Activated T-helper 2 cell treated with anti-CD3 and anti-CD28 coated beads, Interferon-gamma antibody, Interleukin-2, Interleukin-4, amounts not matched to agents 10 μg/mL and 5 μg/mL and 100 μg/mL, durations not matched to agents 14 hours and 24 hours and 36 hours (primary cell): ENCODE measurements at places on chromosomes 7 and 10. TPM values are rescaled to one million over a fixed set of nuclear protein-coding genes. Genes with fewer than 3 reads are reported as not detected.

DNA sequence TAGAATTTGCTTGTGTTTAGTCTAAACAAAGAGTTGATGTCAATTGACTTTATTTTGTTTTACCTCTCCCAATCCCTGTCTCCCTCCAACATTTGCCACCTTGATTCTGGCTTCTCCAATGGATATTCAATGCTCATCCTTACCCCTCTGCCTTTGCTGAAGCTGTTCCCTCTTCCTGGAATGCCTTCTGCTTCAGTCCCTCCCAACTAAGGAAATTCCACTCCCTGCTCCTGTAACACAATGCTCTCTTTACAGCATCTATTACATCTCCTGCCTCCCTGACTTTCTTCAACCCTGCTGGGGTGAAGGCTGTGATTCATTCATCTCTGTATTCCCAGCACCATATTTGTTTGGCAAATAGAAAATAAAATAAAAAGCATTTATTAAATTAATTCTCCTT, 34.5 kb upstream of the TAC1 start:
- H3K27me3 ChIP-seq = no peaks in the 10 kb centered on the region
- H3K4me1 ChIP-seq = no peaks in the 10 kb centered on the region
- DNase-seq = no peak
- H3K36me3 ChIP-seq = no peaks in the 10 kb centered on the region
- H3K27ac ChIP-seq = no peak overlapping the region

DNA sequence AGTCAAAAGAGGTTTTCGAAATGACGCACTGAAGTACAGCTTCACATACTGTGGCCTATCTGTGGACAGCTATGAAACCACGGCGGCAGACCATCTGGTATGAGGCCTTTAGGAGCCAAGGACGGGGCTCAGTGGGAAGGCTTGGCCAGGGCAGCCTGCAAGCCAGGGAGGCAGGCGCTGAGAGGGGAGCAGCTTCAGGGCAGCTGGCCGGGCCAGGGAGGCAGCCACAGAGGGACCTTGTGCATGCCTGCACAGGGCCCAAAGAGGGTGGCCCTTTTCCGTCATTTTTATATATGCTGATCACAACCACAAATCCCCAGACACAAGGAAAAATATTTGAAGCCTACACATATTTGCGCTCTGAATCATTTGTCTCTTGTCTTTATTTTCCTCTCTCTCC, 13.5 kb downstream of the CALD1 start:
- no peaks in the 10 kb centered on the region for H3K4me1 ChIP-seq
- no peak overlapping the region for H3K27ac ChIP-seq
- no peak overlapping the region for H3K4me3 ChIP-seq
- peaks cover 5% of the 10 kb centered on the region for H3K36me3 ChIP-seq
- DNase-seq = no peak

The CYP2C19 gene
- not detected in 2 replicates for total RNA-seq

DNA sequence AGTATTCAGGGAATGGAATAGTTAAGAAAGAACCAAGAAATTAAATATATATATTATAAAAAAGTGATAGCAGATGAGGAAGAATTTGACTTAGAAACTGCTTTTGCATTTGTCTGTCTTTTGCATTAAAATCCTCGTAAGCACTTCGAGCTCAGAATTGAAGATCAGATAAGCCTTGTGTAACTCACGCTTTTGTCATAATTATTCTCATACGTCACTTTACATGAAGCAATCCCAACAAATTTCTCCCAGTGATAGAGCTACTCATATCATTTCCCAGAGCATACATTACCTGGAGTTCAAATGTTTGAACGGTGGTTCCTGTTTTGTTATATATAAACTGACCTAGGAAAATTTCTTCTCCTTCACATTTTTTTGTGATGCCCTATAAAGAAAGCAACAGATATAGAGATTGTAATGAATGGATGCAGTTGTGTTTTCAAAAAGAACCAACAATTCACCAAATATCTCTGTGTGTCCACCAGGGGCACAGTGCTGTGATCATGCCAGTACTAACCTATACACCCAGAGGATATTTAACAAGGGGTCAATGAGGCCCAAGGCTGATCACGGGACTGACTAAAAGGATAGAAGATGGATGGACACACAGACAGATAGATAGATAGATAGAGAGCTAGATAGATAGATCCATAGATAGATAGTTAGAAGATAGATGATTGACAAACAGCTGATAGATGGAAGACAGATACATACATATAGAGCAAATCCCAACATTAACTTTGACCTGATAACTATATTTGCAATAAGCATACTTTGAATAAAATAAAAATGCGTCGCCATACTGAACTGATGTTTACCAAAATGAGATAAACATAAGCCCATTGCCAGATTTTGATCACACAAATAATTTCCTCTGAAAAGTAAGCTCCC, 9.3 kb upstream of the HUS1 start:
- peaks cover 20% of the 10 kb centered on the region for H3K4me1 ChIP-seq
- H3K36me3 ChIP-seq = no peaks in the 10 kb centered on the region
- no peak overlapping the region for H3K4me3 ChIP-seq

The DLG5 gene
- 6.7 and 7.8 TPM in 2 replicates for total RNA-seq

DNA sequence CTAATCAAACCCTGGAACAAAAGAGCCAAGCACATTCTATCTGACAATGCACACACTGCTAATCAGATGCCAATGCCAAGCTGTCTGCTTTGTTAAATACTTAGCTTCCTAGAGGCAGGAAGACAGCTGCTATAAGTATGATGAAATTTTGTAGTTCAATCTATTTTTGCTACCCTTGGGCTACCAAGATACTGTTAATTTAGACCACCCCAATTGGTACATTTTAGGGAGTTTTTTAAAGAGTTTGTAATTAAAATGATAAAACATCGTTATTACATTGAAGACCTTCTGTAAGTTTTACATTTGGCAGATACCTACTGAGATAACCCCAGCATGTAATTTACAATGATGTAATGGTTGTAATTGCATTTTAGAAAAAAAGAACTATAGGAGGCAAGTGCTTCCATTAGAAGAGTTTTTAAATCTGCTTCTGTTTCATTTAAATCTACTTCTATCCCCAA, 268.5 kb downstream of the ADK start:
- no peak overlapping the region for H3K27ac ChIP-seq
- DNase-seq = no peak
- peaks cover under 1% of the 10 kb centered on the region for H3K36me3 ChIP-seq
- no peak overlapping the region for H3K4me3 ChIP-seq
- no peaks in the 10 kb centered on the region for H3K27me3 ChIP-seq

The TRIM74 gene
- total RNA-seq = 0.43 and 0.69 TPM in 2 replicates

- DNase-seq = no peak
- H3K4me1 ChIP-seq = no peaks in the 10 kb centered on the region
- H3K36me3 ChIP-seq = no peaks in the 10 kb centered on the region
- no peak overlapping the region for H3K27ac ChIP-seq
- no peaks in the 10 kb centered on the region for H3K27me3 ChIP-seq
These were observed 151.5 kb downstream of the LRRTM3 start for GRCh38 chr10:67077376-67077775.

The GRID1 gene
- total RNA-seq = not detected in 2 replicates

DNA sequence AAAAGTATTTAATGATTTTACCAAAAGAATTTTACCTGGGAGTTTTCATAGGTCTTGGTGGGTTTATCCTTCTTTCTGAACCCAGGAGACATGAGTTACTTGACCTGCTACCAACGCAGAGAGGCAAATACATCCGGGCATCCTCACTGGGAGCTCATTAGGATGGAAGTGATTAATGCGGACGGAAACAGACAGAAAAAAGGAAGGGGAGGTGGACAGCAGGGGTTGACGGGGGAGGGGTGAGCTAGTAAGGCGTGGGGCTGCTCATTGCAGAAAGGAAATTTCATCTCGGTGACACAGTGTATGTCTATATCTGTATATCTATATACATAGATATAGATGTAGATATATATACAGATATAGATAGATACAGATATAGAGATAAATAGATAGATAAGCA, 408.2 kb upstream of the ADARB2 start:
- H3K4me1 ChIP-seq = no peaks in the 10 kb centered on the region
- no peak overlapping the region for H3K27ac ChIP-seq

GRCh38 chr10:70335246-70335613, 47.2 kb downstream of the LRRC20 start:
- H3K36me3 ChIP-seq = peaks cover 32% of the 10 kb centered on the region
- no peak for DNase-seq
- peaks cover 17% of the 10 kb centered on the region for H3K4me1 ChIP-seq

GRCh38 chr10:110013630-110014293, 6.0 kb downstream of the ADD3 start:
- H3K36me3 ChIP-seq = peaks cover 7% of the 10 kb centered on the region
- no peak for DNase-seq
- H3K27ac ChIP-seq = peak overlapping the region; percentile 55

- H3K4me1 ChIP-seq = peaks cover 41% of the 10 kb centered on the region
- no peak overlapping the region for H3K4me3 ChIP-seq
- no peak overlapping the region for H3K27ac ChIP-seq
- H3K36me3 ChIP-seq = peaks cover 70% of the 10 kb centered on the region
- no peak for DNase-seq
These were observed 27.0 kb upstream of the FAM170B start for GRCh38 chr10:49160814-49161213.

- H3K27ac ChIP-seq = no peak overlapping the region
- peaks cover 4% of the 10 kb centered on the region for H3K36me3 ChIP-seq
- peaks cover 16% of the 10 kb centered on the region for H3K27me3 ChIP-seq
- no peak for DNase-seq
These were observed 6.7 kb downstream of the GSDME start for GRCh38 chr7:24750441-24751055.

The ZNF503 gene
- 0.30 and 0.34 TPM in 2 replicates for total RNA-seq

DNA sequence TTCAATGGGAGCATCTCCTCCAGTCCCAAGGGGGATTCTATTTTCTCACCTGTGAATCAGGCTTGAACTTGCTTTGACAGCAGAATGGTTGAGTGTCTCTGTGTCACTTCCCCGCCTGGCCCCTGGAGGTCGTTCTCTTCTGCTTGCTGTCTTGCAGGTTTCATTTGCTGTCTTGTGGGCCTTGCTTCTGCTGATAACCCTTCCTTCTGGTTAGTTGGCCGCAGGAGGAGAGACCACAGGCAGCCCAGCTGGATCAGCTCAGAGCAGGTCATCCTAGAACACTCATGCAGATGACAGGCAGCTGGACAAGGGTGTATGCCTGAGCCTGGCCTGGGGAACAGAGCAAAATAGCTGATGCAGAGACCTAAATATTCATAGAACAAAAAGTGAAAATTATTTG, 344.2 kb upstream of the ADARB2 start:
- H3K4me3 ChIP-seq = no peak overlapping the region
- no peaks in the 10 kb centered on the region for H3K36me3 ChIP-seq
- H3K27ac ChIP-seq = no peak overlapping the region
- no peaks in the 10 kb centered on the region for H3K4me1 ChIP-seq

DNA sequence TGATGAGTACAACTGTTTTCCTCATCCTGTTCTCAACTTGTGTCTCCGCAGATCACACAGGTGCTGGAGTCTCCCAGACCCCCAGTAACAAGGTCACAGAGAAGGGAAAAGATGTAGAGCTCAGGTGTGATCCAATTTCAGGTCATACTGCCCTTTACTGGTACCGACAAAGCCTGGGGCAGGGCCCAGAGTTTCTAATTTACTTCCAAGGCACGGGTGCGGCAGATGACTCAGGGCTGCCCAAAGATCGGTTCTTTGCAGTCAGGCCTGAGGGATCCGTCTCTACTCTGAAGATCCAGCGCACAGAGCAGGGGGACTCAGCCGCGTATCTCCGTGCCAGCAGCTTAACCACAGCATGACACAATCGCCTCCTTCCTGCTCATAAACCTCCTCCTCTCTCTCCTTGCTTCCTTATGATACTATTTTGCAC, 126.7 kb upstream of the PRSS58 start:
- H3K4me1 ChIP-seq = peaks cover 25% of the 10 kb centered on the region
- H3K27ac ChIP-seq = peak overlapping the region; percentile 75
- H3K36me3 ChIP-seq = no peaks in the 10 kb centered on the region
- H3K4me3 ChIP-seq = peak overlapping the region; percentile 54
- DNase-seq = peak; percentile 39
- H3K27me3 ChIP-seq = peaks cover 3% of the 10 kb centered on the region

DNA sequence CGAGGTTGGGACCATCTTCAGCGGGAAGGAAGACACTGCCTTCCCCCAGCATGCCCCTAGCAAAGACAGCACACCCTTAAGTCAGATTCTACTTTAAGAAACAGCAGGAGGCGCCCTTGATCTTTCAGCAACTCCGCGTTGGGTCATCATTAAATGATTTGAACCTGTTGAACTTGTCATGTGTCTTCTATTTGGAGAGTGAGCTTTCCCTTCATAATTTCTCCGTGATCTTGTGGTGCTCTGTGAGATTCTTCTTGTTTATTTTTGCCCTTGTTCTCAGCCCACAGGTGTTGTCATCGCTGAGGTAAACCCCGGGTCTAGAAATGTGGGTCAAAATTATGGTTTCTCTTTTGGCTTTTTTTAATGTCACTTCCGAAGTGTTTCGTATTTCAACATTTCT, 49.5 kb upstream of the PITRM1 start:
- no peak for DNase-seq
- H3K4me3 ChIP-seq = no peak overlapping the region
- H3K36me3 ChIP-seq = no peaks in the 10 kb centered on the region

DNA sequence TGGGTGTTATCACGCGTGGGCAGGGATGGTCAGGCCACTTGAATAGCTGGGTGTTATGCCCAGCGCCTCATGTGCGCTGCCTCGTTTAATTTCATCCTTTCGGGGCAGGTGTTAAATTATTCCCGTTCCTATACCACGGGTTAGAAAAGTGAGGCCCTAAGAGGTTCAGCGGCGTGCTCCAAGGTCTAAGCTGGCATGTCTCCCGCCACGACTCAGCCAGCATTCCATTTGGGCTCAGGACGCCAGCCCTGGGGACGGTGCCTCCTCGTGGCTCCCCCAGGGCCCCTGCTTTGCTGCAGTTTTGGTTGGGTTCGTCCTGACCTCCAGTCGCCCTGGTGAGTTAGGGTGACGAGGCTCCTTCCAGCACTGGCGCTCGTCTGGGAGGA, 124.5 kb downstream of the TRRAP start:
- H3K4me3 ChIP-seq = no peak overlapping the region
- H3K4me1 ChIP-seq = no peaks in the 10 kb centered on the region
- no peak overlapping the region for H3K27ac ChIP-seq
- H3K27me3 ChIP-seq = no peaks in the 10 kb centered on the region
- DNase-seq = peak; percentile 6

DNA sequence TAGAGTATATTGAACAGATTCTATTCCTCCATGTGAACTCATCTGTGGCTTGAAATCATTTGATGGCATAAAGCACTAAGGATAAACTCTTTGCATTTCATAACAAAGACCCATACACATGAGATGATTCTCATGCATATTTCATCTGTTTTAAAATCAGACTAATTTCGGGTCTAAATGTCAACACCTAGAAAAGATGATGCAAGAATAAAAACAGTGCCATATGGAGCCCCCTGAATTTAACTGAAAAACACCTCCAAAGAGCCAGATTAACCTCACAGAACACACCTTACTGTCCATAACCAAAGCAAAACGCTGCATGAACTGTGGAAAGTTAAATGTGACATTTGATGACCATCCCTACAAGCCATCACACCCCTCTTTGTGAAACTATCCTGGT, 59.7 kb downstream of the ELAPOR2 start:
- H3K4me3 ChIP-seq = no peak overlapping the region
- no peak overlapping the region for H3K27ac ChIP-seq
- H3K36me3 ChIP-seq = no peaks in the 10 kb centered on the region

GRCh38 chr7:113907617-113908016, 11.2 kb downstream of the PPP1R3A start:
- no peak overlapping the region for H3K27ac ChIP-seq
- DNase-seq = no peak
- no peak overlapping the region for H3K4me3 ChIP-seq
- no peaks in the 10 kb centered on the region for H3K36me3 ChIP-seq
- H3K4me1 ChIP-seq = no peaks in the 10 kb centered on the region

The FEZF1 gene
- total RNA-seq = not detected in 2 replicates

The CPA4 gene
- total RNA-seq = not detected in 2 replicates
